ENCODE measurements at places on chromosomes 11 and 22.

- no peak for DNase-seq
Observed at GRCh38 chr11:16999116-16999515, 15.1 kb downstream of the PLEKHA7 start.

DNA sequence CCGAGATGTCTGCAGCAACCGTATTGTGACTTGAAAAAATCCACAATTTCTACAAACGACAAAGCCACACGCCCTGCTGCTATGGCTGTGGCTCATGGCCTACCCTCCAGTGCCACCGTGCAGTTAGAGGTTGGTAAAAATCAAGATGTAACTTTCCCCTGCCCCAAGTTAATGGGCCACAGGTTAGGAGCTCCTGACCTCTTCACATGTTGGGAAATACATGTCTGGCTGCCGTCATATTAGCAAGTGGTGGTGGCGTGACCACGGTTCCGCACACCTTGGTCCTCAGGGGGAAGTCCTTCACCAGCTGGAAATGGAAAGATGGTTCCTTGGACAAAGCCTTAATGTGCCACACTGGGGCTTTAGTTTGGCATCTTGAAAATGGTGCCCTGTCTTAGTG is 27.4 kb upstream of the CCND1 start:
- no peak for DNase-seq

DNA sequence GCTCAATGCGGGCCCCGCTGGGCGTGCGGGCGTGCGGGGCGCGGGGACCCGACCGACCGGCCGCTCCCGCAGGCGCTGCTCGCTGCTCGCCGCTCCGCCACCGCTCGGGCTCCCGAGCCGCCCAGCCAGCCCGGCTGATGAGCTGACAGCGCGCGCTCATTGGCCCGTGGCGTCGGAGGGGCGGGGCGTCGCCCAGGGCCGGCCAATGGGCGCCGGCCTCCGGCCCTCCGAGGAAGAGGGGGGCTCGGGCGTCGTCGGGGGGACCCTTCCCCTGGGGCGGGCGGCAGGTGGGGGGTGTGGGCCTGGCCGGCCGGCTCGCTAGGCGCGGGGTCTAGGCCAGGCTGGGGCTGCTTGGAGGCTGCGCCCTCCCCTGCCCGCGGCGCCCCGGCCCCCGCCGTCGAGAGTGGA is at the start of gene SCUBE1:
SCUBE1 (minus strand) TSS at position 111 of the 408 bp plus-strand sequence. CDS start 111 bp downstream, outside the sequence.
- peak; percentile 9 for DNase-seq

- no peak for DNase-seq
Observed at GRCh38 chr11:115321605-115322289, 182.5 kb downstream of the CADM1 start.

DNA sequence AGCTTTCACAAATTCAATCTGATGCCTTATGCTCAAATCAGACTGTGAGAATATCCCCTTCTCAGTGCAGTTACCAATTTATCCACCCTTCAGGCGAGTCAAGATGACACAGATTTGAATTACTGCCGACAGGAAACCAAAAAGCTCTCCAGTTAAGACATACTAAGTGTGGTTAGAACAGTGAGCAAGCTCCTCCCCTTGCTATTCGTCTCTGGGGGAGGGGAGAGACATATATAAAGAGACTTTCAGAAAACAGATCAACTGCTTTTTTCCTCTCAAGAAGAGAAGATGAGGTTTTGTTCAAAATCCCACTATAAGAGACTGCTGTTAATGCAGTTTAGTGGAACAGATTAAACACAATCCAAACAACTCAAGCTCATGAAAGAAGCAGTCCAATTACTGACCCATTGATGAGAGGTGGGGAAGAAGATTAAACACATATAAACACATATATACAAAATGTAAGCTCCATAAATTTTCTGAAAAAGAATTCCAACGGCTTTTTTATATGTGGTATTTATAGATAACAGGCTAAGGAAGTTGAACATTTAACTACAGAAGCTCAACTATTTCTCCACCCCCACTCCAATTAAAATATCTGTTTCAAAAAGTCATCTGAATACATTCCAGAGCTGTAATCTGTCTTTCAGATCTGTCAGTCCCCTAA is 102.7 kb downstream of the MRTFA start:
- DNase-seq = peak; percentile 58

GRCh38 chr11:82732734-82733443 is 775 bp downstream of the FAM181B start:
- no peak for DNase-seq

- DNase-seq = no peak
Observed at GRCh38 chr11:102685338-102685737, 20.2 kb downstream of the MMP27 start.

GRCh38 chr11:8640267-8640906 is 42.1 kb downstream of the TRIM66 start:
- DNase-seq = no peak

GRCh38 chr11:10413268-10413667 is 41.8 kb upstream of the AMPD3 start:
- no peak for DNase-seq

DNA sequence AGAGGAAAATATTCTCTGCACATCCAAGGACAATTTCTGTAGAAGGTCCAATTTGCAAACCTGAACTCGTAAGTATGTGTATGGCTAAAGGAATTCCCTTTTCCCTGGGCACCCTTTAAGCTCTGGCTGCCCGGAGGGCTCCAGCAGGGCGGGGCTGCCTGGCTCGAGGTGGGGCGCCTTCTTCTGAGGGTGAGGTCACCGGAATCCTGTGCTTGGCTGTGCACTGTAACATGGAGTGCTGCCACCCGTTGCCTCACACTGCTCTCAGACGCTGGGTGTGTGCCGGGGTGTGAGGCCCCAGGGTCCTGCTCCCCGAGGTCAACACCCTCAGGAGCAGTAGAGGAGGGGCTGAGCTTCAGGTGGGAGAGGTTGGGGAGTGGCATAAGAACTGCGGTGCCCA is 61.5 kb downstream of the SYN3 start:
- peak; percentile 79 for DNase-seq

DNA sequence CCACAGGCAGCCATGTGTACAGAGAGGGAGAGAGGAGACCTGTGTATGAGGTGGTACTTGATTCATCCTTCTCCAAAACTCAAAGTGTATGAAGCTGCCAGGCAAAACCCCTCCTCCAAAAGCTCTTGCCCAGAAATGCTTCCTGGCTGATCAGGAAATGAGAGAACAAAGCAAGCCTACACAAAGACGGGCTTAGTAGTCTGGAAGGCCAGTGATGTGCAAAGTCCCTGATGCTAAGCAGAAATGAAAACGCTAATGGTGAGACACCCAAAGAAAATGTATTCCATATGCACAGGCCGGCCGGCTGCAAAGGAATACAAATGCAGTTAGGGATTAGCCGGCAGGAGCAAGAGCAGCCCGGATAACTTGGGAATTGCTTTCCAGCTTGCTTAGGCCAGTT is 234.9 kb upstream of the CADM1 start:
- no peak for DNase-seq

GRCh38 chr11:65321828-65322485 is 7.3 kb downstream of the CDC42EP2 start:
- no peak for DNase-seq

Measured in NCI-H226 (cell line).